ENCODE measurements at places on chromosomes 13 and 19. TPM values are rescaled to one million over a fixed set of nuclear protein-coding genes. Genes with fewer than 3 reads are reported as not detected.

GRCh38 chr13:52053460-52053859 lies 29.0 kb downstream of the UTP14C start:
- H3K36me3 ChIP-seq: no peaks in the 10 kb centered on the region
- no peaks in the 10 kb centered on the region for H3K27me3 ChIP-seq
- no peak overlapping the region for H3K4me3 ChIP-seq
- H3K27ac ChIP-seq: no peak overlapping the region
- DNase-seq: no peak
- H3K4me1 ChIP-seq: no peaks in the 10 kb centered on the region

DNA sequence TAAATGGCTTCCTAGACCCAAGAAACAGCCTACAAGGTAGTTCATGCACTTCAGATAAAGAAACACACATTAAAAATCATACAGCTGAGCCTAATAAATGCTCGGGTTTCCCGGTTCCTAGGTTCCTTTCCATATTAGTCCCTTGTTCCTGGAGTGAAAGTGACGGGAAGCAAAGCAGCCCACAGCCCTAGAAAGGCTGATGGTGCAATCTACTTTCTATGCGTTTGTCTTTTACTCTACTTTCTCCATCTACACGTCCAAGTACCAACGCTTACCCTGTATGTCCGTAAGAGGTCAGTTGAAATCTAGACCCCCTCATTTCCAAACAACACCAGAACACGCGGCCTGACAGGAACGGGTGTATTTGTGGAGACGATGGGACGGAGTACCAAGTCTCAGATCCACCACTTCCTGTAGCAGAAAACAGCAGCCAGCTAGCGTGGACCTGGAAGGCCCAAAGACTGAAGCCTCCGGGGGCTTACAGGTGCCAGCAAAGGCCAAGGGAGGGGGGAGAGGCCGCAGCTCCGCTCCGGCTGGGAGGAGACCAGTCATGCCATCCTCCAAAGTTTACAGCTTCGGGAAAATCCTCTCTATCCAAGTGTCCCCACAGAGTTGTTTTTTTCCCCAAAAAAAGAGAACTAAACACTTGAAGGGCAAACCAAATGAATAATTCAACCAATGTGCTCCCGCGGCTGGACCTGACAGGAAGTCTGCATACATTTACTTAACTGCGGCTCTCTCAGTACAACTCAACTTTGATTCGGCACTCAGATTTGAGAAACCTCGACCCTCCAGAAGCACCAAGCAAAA lies 34.1 kb downstream of the STK24 start:
- peaks cover 30% of the 10 kb centered on the region for H3K4me1 ChIP-seq
- H3K27me3 ChIP-seq: no peaks in the 10 kb centered on the region

- no peak overlapping the region for H3K4me3 ChIP-seq
- no peak overlapping the region for H3K27ac ChIP-seq
- H3K4me1 ChIP-seq: no peaks in the 10 kb centered on the region
- no peak for DNase-seq
Measured at GRCh38 chr13:35129500-35129899, 187.4 kb downstream of the NBEA start.

DNA sequence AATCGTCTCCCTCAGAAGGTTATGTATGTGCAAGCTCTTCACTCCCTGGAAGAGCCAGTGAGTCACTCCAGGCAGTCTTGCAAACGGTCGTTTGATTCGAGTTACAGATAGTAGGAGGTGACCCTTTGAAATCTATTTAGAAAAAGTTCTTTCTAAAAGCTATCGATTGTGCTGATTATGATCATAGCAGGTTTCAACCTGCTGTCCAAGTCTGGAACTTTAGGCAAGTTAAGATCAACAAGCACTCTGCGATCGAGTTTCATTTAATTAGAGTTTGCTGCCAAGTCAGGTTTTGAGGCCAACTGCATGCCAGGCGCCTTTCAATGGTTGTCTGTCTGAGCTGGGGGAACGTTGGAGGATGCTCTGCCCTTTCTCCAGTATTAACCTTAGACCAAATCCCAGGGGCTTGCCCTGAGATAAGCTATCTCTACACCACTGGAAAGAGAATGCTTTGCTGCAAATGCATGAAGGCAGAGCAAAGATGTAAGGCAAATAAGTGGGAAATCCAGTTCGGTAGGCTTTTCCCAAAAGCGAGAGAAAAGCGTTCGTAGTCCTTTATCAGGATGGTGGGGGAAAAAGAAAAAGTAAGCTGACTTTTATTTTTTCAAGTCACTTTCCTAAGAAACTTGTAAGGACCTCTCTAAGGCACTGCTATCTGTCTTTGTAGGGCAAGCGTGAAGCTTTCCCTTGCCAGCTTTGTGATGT lies 287.5 kb downstream of the ATP8A2 start:
- DNase-seq: no peak
- H3K4me1 ChIP-seq: no peaks in the 10 kb centered on the region
- no peaks in the 10 kb centered on the region for H3K36me3 ChIP-seq
- no peaks in the 10 kb centered on the region for H3K27me3 ChIP-seq
- no peak overlapping the region for H3K4me3 ChIP-seq

Gene PPM1N
- 0.71 TPM for total RNA-seq

- no peak overlapping the region for H3K4me3 ChIP-seq
- H3K36me3 ChIP-seq: no peaks in the 10 kb centered on the region
- no peak for DNase-seq
- no peak overlapping the region for H3K27ac ChIP-seq
- no peaks in the 10 kb centered on the region for H3K4me1 ChIP-seq
Measured at GRCh38 chr19:18765224-18765623, 25.9 kb downstream of the COMP start.

- H3K4me1 ChIP-seq: no peaks in the 10 kb centered on the region
- H3K4me3 ChIP-seq: no peak overlapping the region
- DNase-seq: peak; percentile 58
- no peaks in the 10 kb centered on the region for H3K27me3 ChIP-seq
Measured at GRCh38 chr19:21947775-21948174, 63.0 kb downstream of the ZNF208 start.

GRCh38 chr19:3142292-3142670 lies 6.4 kb downstream of the GNA15 start:
- H3K4me1 ChIP-seq: no peaks in the 10 kb centered on the region
- no peak overlapping the region for H3K27ac ChIP-seq

DNA sequence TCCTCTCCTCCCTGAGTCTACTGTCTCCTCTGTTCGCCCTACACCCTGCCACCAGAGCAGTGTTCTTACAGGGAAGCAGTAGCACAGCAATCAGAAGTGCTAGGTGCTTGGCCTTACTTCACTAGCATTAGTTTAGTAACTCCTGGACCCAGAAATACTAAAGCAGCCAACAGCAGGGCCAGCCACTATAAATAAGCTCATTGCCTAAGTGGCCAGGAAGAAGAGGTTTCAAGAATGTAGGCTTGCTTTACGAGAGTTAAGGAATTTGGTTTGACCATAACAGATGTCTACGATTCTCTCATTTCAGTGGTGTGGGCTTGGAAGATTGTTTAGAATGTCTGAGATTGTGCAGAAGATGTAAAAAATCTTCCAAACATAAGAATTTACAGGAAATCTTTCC lies 103.3 kb downstream of the ZAR1L start:
- no peaks in the 10 kb centered on the region for H3K27me3 ChIP-seq
- no peak overlapping the region for H3K4me3 ChIP-seq
- no peaks in the 10 kb centered on the region for H3K36me3 ChIP-seq
- no peaks in the 10 kb centered on the region for H3K4me1 ChIP-seq
- H3K27ac ChIP-seq: no peak overlapping the region

Gene UGGT2
- 39.6 TPM for total RNA-seq

GRCh38 chr13:112131081-112131712 lies 64.2 kb downstream of the SOX1 start:
- no peaks in the 10 kb centered on the region for H3K27me3 ChIP-seq
- no peak overlapping the region for H3K4me3 ChIP-seq

Gene ZNF667
- total RNA-seq: not detected

DNA sequence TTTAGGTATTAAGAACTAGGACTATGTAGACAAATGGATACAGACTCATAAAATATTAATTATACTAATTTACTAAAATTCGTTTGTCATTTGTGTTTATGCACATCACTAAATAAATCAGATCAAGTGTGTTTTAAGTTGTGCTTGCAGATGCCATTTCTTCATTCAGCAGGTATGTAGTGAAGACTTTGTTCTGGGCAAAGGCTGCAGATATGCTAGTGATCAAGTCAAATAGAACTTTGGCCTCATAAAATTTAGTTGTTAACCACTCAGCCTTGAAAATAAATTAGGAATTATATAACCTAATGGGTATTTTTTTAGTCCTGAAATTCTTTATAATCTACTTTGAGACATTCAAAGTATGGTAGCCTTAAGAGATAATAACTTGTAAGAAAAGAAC lies 80.4 kb upstream of the TRPC4 start:
- DNase-seq: no peak
- H3K4me3 ChIP-seq: no peak overlapping the region
- H3K4me1 ChIP-seq: no peaks in the 10 kb centered on the region
- no peak overlapping the region for H3K27ac ChIP-seq
- H3K36me3 ChIP-seq: no peaks in the 10 kb centered on the region
- no peaks in the 10 kb centered on the region for H3K27me3 ChIP-seq

Gene MYO1F
- not detected for total RNA-seq

DNA sequence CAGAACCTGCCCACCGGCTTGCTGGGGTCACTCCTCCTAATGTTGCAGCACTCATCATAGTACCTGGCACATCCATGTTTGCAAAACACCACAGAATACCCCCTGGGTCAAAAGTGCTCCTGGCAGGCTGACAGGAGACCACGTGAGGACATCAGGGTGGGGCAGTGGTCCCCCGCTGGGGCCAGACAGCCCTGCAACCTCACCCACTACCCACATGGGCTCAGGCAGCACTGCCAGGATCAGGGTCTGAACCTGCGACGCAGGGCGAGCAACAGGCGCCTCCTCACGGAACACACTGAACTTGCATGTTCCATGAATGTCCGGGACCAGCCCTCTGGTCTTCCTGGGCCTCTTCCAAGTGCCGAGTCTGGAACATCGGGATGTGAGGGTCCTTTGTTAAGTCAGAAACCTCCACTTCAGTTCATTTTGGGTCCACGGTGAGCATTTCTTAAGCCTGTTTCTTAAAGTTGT lies 1.4 kb upstream of the SLC7A9 start:
- no peak overlapping the region for H3K27ac ChIP-seq
- no peaks in the 10 kb centered on the region for H3K27me3 ChIP-seq
- no peak overlapping the region for H3K4me3 ChIP-seq
- no peaks in the 10 kb centered on the region for H3K36me3 ChIP-seq
- peaks cover 1% of the 10 kb centered on the region for H3K4me1 ChIP-seq

Gene CAPN12
- total RNA-seq: not detected

DNA sequence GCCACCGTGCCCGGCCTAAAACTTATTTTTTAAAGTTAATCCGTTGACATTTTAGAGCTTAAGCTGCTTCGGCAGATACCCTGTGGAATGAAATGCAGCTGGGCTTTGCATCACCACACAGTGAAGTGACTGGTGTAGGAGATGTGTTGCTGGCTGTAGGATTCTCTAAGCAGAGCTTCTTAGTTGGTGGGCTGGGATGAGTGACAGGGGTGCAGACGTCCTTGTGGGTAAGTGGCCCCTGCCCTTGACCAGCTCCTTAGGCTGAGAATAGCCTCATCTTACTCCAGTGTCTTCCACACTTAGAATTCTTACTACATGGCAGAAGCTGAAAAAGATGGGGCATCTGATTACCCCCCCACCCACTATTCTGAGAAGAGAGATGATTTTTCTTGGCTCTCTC lies 11.6 kb downstream of the GATAD2A start:
- no peak overlapping the region for H3K27ac ChIP-seq
- no peak overlapping the region for H3K4me3 ChIP-seq
- H3K4me1 ChIP-seq: peaks cover 41% of the 10 kb centered on the region
- no peaks in the 10 kb centered on the region for H3K36me3 ChIP-seq
- no peaks in the 10 kb centered on the region for H3K27me3 ChIP-seq

GRCh38 chr19:54612428-54612827 lies 17.9 kb upstream of the LILRB1 start:
- no peaks in the 10 kb centered on the region for H3K36me3 ChIP-seq
- H3K4me1 ChIP-seq: peaks cover 11% of the 10 kb centered on the region
- no peak overlapping the region for H3K4me3 ChIP-seq

GRCh38 chr13:30266756-30267155 lies 40.6 kb downstream of the KATNAL1 start:
- no peak for DNase-seq
- no peak overlapping the region for H3K4me3 ChIP-seq
- H3K4me1 ChIP-seq: peaks cover 15% of the 10 kb centered on the region

- no peaks in the 10 kb centered on the region for H3K4me1 ChIP-seq
- no peak for DNase-seq
- H3K27me3 ChIP-seq: no peaks in the 10 kb centered on the region
- no peak overlapping the region for H3K27ac ChIP-seq
Measured at GRCh38 chr13:48776401-48776800, 122.7 kb downstream of the CYSLTR2 start.

DNA sequence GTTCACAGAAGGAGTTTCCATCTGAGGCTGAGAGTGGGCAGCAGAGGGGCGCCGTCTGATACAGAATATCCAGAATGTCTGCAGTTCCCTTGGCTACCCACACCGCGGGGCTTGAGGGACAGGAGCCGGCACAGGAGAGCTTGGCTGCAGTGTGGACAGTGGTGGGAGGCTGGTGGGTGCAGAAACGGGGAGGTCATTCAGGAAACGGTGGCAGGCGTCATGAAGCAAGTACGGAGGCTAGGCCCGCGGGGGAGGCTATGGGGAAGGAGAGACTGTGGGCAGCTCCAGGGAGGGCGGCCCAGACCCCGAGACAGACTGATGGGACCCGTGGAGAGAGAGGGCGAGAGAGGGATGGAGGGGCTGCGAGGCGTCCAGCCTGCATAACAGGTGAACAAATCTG lies 55.2 kb upstream of the UQCRFS1 start:
- no peaks in the 10 kb centered on the region for H3K36me3 ChIP-seq
- no peaks in the 10 kb centered on the region for H3K4me1 ChIP-seq
- H3K4me3 ChIP-seq: no peak overlapping the region
- no peak for DNase-seq
- no peak overlapping the region for H3K27ac ChIP-seq

- H3K4me1 ChIP-seq: no peaks in the 10 kb centered on the region
- no peaks in the 10 kb centered on the region for H3K36me3 ChIP-seq
- H3K27me3 ChIP-seq: no peaks in the 10 kb centered on the region
- no peak overlapping the region for H3K4me3 ChIP-seq
Measured at GRCh38 chr13:44508562-44509077, 67.5 kb downstream of the TSC22D1 start.

DNA sequence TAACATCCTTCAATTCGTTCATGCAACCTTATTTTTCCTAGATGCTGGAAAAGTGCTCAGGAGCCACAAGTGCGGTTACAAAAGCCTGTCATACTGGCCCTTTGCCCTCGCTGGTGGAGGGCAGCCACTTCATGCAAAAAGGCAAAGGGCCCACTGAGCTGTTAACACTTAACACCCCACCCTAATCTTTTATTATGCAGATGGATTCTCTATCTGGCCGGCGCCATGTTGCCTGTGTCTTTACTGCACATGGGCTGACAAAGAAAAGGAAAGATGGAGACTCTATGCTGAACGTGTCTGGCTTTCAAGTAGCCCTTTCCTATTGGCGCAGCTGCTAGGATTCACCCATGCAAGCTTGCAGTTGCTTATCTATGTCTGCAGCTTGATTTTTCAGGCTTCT lies 10.8 kb downstream of the OR7D2 start:
- no peaks in the 10 kb centered on the region for H3K4me1 ChIP-seq
- H3K27ac ChIP-seq: no peak overlapping the region
- H3K27me3 ChIP-seq: no peaks in the 10 kb centered on the region
- H3K4me3 ChIP-seq: no peak overlapping the region
- no peak for DNase-seq

Gene PGLYRP1
- not detected for total RNA-seq

- no peak for DNase-seq
- no peak overlapping the region for H3K27ac ChIP-seq
- H3K27me3 ChIP-seq: no peaks in the 10 kb centered on the region
- no peaks in the 10 kb centered on the region for H3K4me1 ChIP-seq
- no peaks in the 10 kb centered on the region for H3K36me3 ChIP-seq
- no peak overlapping the region for H3K4me3 ChIP-seq
Measured at GRCh38 chr13:19062801-19063200, 118.8 kb downstream of the TUBA3C start.

Gene CEACAM7
- total RNA-seq: not detected

Gene CGB3
- total RNA-seq: not detected

Gene DNAJC15
- 77.1 TPM for total RNA-seq

Measured in Karpas-422 (cell line).